GDM1 (cell line): ENCODE measurements at places on chromosomes 7 and 10.

GRCh38 chr10:19003341-19003740, 45.3 kb upstream of the MALRD1 start:
- no peak for DNase-seq

GRCh38 chr7:155217634-155218033, 80.0 kb upstream of the INSIG1 start:
- no peak for DNase-seq

GRCh38 chr10:45308707-45309106, 6.7 kb downstream of the OR13A1 start:
- DNase-seq, result no peak

GRCh38 chr7:44703921-44704320, 44.7 kb upstream of the ZMIZ2 start:
- DNase-seq, result no peak

DNA sequence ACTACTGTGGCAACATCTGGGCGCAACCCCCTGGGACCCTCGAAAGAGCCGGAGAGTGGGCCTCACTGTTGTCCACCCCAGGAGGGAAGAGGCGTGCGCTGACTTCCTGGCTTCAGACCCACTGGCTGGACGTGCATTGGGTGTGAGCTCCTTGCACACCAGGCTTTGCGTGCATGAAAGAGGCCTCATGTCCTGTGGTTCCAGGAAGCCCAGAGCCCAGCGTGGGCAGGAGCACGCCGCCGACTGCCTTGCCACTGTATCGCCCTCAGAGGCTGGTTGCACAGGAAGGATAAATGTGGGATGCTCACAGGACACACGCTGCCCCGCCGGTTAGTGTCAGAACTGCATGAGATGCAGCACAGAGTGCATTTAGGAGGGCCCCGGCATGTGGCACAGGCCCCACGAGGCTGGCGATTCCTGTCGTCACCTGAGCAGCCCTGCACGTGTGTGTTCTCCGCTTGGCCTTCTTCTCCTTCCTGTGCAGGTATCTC, 8.5 kb upstream of the JAKMIP3 start:
- no peak for DNase-seq

DNA sequence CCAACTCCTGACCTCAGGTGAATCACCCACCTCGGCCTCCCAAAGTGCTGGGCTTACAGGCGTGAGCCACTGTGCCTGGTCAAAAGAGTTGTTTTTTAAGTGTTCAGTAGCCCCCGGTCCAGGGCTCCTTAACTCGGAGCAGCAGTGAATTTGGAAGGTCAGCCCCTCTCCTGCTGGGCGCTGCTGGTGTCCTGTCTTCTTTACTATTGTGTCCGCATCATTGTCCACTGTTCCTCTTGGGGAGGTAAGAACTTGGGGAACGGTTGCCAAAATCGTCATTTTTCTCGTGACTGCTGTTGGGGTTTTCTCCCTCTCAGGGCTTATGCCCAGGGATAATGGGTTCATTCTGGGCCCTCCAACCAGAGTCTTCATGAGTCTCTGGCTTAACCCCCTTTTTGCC, 46.7 kb downstream of the CAMK1D start:
- no peak for DNase-seq
